ENCODE measurements at places on chromosomes 3 and 15.

GRCh38 chr15:100824211-100824610 is 55.4 kb upstream of the ALDH1A3 start:
- no peak for DNase-seq

DNA sequence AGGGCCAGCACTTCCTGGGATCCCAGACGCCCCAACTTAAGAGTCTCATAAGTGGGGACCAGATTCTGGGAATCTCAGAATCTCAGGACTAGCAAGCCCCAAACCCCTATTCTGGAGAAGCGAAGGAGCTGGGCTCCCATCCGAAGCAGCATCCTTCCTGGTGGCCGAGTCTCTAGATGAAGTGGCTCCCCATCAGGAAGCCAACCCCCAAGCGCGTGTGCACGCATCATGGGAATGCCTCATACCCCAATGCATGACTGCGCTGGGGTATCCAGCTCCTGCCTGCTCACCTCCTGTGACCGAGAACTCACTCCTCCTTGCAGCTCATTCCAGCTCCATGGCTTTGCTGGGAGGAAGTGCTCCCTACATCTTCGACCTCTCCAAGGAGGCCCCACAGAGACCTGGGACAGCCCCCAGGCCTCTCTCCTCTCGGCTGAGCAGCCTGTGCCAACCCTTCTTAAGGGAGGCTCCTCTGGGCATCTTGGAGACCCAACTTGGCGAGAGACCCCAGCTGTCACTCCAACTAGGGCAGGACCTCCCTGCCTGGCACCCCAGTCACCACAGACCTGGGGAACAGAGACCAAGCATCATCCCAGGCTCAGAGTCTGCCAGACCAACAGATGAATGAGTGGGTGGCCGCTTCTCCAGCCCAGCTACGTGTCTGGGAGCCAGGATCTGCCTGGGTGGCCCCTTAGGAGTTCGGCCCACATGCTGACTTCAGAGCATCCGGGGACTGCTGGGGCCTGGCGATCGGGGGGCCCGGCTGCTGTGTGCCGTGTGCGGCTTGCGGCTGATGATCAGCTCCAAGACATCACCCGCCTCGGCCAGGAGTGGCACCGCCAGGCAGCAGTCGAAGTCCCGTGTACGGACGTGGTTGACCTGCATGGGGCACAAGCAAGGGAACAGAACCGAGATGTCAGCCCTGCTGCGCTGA is 46.9 kb downstream of the GRIP2 start:
- DNase-seq = no peak

DNA sequence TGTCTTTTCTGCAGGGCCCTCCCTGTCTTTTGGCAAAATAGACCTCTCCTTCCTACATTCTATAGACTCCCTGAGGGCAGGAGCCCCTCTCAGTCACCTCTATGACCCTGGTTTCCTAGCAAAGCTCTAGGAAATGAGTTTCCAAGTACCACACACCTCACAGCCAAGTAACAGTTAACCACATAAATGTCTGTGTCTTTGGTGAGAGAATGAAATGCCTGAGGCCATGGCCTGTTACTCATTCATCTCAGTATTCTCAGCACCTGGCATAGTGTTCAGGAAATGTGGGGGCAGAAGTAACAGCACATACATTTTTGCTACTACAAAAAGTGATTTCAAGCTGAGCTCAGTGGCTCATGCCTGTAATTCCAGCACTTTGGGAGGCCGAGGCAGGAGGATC is 21.0 kb downstream of the RFT1 start:
- DNase-seq = peak; percentile 10

GRCh38 chr3:153614563-153614962 is 452.5 kb downstream of the RAP2B start:
- peak; percentile 71 for DNase-seq

DNA sequence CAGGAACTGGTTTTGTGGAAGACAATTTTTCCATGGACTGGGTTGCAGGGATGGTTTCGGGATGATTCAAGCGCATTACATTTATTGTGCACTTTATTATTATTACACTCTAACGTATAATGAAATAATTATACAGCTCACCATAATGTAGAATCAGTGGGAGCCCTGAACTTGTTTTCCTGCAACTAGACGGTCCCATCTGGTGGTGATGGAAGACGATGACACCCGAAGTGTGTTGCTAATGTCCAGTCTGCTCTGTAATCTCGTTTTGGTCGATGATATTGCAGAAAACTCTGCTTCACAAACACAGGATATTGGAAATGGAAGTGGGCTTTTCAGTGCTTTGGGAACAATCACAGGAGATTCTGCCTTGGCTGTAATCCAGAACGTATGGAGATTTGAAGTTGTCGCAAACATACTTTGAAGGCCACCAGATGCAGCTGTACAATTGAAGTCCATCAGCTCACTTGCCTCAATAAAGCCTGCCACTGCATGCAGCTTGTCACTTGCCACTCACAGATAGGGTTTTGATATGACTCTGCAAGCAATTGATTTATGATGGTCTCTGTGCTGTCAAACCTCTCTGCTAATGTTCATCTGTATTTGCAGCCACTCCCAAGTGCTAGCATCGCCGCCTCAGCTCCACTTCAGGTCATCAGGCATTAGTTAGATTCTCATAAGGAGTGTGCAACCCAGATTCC is 141.7 kb downstream of the TJP1 start:
- no peak for DNase-seq

DNA sequence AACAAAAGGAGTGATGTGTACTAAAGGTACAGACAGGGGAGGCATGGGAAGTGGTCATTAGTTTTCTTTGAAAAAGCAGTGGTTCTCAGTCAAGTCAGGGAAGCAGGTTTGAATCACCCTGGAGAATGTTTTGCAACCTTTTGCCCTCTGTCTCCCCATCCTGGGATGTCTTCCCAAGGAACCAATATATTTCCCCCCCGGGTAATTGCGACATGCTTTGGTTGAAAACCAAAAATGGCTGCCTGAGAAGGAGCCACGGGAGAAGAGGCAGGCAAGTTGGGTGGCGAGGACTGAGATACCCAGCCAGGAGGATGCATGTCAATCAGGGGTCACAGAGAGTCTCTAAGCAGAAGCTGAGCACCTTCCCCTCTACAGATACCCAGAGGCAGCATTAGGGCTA is 20.2 kb upstream of the PPP1R2 start:
- DNase-seq = no peak

- peak; percentile 64 for DNase-seq
Observed at GRCh38 chr3:106006001-106006400, 137.2 kb upstream of the CBLB start.

- DNase-seq = no peak
Observed at GRCh38 chr15:69422336-69422895, 8.3 kb downstream of the KIF23 start.

- no peak for DNase-seq
Observed at GRCh38 chr3:102687851-102688555, 253.2 kb downstream of the ZPLD1 start.

DNA sequence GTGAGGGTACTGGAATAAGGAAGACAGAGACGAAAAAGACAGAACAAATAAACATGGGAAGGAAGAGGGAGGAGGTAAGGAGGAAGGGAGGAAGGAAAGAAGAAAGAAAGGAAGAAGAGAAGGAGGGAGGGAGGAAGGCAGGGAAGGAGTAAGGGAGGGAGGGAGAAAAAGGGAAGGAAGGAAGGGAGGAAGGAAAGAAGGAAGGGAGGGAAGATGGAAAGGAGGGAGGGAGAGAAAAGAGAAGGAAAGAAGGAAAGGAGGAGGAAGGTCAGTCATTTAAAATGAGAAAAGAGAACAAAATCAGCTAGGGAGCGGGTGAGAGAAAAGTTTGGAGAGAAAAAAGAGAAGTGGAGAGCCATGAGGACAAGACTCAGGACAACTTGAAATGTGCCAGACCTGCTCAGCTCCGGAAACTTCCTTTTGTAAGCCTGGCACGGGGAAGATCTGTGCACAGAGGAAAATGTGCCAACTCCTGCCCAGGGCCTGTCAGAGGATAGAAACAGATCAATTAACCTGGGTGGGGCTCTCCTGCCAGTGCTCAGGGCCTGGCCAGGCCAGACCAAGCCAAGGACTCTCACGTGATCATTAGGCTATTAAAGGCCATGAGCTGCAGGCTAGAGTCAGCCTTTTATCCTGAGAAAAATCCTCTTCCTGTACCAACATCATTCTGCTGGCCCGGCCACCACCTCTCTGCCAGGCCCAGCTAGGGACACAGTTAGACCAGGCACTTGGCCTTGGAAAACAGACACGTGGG is 50.1 kb upstream of the BCL6 start:
- DNase-seq = no peak

- no peak for DNase-seq
Observed at GRCh38 chr3:172189213-172189612, 149.8 kb downstream of the FNDC3B start.

DNA sequence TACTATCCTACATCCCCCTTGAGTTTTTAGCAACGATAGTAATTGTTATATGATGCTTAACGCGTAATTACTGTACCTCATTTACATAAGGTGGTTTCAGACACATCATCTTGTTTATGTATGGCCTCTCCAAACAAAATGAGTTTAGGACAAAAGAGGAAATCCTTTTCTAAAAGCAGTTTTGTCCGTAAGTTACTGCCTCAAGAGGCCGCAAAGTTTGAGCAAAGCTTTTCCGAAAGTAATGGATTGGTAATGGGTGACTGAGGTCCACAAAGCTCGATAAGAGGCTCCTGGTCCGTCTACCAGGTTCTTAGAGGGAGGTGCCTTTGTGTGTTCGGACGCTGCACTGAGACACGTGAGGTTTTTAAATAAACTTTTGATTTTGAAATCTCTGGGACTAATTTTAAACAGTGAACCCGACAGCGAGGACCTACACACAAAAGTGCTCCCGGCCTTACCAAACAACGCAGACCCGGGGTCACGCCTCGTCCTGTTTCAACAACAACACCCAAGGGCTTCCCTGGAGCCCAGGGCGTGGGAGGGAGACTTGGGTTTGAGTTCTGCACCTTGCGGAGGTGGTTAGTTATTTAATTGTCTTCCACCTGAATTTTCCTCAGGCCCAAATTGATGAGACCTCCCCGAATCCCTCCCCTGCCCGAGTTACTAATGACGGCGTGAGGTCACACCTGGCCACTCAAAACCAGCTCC is 456 bp upstream of the C15orf61 start:
- no peak for DNase-seq

GRCh38 chr3:25834346-25834745 is 44.5 kb downstream of the OXSM start:
- DNase-seq = no peak
